ENCODE measurements at places on chromosomes 3 and 15.

- no peak for DNase-seq
These were observed 31.8 kb downstream of the P3H2 start for GRCh38 chr3:190088890-190089289.

DNA sequence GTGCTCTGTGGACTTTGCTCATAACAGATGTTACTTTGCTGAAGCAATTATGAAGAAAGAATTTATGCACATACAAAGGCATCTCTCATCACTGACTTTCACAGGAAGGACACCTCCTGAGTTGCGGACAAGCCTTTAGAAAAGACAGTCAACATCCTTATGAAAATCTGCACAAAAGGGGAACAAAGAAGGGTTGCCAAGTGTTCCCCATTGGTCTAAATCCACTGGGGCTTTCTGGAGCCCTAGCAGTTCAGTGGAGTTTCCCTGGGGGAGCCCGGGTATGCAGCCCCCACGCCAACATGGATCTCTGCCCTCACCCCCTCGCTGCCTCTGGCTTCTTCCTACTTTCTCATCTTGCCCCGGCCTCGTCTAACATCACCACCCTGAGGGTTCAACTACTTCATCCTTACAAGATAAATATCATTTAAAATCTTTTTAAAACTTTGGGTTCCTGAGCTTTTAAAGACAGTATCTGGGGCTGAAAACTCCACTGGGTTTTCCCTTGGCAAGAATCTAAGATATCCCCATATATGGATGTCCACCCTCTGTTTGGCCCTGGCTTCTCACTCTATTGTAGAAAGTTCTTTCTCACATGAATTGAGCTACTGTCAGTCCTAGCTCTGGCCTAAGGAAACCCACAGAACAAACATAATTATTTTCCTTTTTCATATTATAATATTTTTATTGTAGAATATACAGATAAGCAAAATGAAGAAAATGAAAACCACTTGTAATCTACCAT is 207.9 kb upstream of the RGMA start:
- DNase-seq = no peak

- no peak for DNase-seq
These were observed 248.5 kb upstream of the TGFBR2 start for GRCh38 chr3:30357897-30358296.

GRCh38 chr15:100495861-100496260 is 32.9 kb downstream of the CERS3 start:
- no peak for DNase-seq

GRCh38 chr3:151579571-151580270 is 118.9 kb upstream of the IGSF10 start:
- peak; percentile 45 for DNase-seq

DNA sequence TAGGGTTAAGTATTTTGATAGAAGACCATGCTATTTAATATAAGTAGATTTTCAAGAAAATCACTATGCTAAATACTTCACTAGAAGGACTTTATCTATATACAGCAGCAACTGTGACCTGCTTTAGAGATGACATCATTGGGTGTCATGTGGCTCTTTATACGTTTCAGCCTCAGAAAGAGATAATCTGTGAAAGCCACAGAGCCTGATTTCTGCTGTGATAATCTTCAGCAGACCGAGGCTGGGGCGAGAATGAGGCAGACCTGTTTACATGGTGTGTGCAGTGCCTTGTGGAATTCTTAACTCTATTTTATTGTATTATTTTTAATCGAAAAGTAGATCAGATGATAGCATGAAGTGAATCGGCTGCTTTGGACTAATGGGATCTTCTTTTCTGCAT is 471.2 kb downstream of the MFSD1 start:
- no peak for DNase-seq

DNA sequence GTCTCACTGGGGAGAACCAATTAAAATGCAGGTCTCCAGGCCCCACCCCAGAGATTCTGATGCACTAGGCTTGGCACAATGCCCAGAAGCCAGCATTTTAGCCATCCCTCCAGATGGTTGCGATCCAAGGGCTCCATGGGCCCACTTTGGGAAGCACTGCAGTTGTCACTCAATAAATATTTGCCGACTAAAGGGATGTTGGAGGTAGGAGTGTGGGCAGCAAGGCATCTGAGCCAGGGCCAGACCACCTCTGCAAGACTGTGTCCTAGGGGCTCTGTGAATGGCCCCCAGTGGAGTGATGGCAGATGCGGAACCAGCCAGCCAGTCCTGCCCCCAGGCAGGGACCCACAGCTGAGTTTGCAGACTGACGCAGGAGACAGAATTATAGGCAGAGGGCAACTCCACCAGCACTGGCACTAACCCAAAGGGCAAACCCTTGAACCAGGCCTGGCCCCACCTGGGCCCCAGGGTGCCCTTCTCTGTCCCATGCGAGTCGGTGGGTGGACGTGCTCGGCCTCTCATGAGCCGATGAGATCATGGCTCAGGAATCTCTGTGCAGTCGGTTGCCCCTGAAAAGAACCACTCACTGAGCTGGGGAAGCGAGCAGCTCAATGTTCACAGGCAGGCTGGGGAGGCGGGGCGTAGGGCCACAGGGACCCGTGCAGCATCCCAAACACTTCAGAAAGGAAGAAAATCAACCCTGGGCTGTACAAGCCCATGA is 49.7 kb downstream of the SEMA5B start:
- DNase-seq = no peak

- DNase-seq = no peak
These were observed 513.3 kb upstream of the SEMA6D start for GRCh38 chr15:47203993-47204392.

- peak; percentile 97 for DNase-seq
These were observed 72.6 kb downstream of the MYO1E start for GRCh38 chr15:59299929-59300617.

Data from HL-60 (cell line).